ENCODE measurements at places on chromosomes 16 and 17.

DNA sequence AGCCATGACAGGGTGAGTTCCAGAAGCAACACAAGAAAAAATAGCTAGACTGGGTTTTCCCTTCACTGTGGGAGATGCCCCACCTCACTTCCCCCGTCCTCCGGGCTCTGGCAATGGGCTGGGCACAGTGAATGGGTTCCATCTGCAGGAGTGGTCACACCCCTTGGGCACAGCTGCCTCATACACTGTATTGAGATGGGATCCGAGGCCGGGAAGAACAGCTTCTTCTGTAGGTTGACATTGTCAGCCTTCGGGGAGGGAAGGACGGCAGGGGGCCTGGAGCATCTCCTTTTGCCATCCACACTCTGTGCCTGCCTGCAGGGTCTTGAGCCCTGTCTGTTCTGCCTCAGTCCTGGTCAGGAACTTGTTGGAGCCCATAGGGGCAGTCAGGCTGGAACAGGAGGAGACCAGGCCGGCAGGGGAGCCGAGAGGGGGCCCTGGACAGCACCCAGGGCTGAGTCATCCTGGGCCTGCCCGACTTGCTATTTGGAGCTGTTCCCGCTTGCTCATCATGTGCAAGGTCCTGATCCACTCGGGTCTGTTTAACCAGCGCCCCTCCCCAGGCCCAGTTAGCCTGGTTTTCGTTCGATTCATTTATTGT, 286.7 kb downstream of the SEC14L1 start:
- no peak for DNase-seq

- DNase-seq, result peak; percentile 85
Observed at GRCh38 chr16:72921620-72922019, 126.3 kb downstream of the ZFHX3 start.

DNA sequence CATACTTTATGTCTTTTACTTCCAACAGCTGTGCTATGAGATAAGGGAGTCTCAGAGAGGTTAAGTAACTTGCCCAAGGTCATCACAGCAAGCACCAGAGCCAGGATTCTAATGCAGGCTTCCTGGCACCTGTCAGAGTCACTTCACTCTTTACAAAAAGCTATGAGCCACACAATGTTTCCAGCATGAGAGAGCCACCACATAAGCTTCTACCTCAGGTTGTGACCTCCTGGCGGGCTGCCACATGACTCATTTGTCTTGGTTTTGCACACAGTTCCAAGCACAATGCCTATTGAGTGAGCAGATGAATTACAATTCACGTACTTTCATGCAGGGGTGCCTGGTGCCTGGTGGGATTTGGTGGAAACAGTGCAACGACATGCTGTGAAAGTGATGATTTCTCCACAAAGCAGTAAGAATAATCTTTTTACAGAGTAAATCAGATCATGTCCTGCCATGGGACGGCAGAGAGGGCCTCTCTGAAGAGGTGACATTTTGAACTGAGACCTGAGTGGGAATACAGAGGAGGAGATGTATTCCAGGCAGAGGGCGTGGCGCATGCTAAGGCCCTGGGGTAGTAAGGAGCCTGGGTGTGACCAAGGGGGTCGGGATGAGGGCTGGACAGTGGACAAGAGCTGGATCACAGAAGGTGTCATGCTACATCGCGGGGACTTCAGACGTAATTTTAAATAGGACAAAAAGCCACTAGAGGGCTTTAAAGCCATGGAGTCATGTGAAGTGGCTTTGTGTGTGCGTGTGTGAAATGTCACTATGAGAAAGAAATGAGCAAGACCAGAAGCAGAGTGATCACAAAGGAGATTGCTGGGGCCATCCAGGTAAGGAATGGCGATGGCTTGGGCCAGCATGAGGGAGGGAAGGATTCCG, 53.4 kb downstream of the CACNG3 start:
- DNase-seq, result no peak

DNA sequence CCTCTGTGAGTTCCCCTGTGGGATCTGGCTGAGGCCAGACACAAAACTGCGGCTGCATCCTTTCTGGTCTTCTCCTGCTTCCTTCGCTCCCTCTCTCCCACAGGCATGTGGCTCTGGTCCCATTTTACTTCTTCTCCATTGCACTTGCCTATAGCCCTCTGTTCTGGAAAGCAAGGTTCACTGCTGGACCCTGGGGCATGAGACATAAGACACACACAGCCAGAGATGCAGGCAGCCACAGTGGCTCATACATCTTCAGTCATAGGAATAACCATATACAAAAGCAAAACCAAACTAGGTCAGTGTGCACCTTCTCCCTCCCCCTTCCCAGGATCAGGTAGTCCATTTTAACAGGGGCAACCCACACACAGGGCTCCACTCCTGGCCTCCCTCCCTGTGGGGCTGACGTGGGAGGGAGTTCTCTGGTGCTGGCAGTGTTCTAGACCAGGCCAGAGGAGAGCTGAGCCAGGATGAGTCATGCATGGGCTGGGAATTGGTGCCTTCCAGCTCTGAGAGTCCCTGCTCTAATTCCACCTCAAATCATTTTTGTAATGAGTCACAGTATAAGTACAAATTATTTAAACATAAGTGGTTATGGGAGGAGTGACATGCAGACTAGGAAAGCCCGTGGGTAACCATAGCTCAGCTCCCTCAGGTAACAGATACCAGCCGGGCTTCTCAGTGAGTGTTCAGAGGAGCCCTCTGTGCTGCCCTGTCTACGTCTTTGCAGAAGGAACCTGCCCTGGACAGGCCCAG, 58.0 kb downstream of the ASIC2 start:
- no peak for DNase-seq

GRCh38 chr17:7045492-7046126, 1.7 kb upstream of the SLC16A11 start:
- DNase-seq, result peak; percentile 28

Measured in NCI-H2081 (cell line).